ENCODE measurements at places on chromosomes 13 and 19.

DNA sequence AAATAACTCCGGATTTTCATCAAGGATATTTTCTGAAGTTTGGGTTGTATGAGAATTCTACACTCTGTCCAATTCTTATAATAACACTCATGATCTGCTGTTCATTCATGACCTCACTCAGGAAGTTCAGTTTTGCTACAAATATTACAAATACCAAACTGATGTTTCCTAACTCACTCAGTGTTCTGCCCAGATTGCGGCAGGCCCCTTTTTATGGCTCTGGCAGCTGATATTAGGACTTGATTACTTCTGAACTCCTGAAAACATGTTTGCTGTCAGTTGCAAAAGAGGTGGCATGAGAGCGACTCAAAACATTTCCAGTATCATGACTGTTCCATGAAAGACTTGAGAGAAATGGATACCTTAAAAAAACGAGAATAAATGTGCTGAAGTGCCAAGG lies 188.0 kb downstream of the RGCC start:
- DNase-seq: no peak

DNA sequence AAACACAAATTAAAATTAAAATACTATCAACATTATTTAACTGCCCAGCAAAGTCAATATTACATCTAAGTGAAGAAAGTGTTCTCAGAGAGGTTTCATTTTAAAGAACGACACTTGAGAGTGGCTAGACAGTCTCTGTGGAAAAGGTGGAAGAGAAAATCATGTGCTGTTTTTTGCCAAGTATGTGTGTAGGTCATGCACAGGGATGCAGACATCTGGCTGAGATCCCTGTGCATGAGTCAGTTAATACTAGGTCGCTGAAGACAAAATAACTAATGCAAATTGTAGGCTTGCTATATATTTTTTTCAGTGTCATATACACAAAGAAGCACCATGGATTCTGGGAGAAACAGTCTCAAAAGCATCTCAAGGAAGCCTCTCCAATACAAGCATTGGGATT lies 44.3 kb upstream of the ENOX1 start:
- DNase-seq: no peak

GRCh38 chr13:49635599-49636433 lies 7.5 kb downstream of the ARL11 start:
- peak; percentile 24 for DNase-seq

GRCh38 chr19:33622505-33622808 lies 704 bp downstream of the CHST8 start:
- DNase-seq: peak; percentile 2

GRCh38 chr13:20001366-20002190 lies 43.1 kb downstream of the ZMYM2 start:
- no peak for DNase-seq

DNA sequence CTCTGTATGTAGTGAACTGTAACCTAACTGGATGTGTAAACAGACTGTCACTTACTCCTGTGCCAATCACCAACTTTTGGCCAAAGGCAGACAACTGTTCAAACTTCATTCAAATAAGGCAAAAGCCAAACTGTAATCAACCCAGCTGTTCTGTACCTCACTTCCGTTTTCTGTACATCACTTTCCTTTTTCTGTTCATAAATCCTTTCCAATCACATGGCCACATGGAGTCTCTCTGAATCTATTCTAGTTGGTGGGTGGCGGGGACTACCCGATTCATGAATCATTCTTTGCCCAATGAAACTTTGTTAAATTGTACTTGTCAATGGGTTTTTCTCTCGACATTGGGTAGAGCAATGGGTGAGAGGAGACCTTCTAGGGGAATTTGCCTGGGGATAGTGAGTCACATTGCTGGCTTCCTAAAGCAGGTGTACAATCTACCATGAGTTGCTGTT lies 178.3 kb upstream of the RFC3 start:
- DNase-seq: no peak

DNA sequence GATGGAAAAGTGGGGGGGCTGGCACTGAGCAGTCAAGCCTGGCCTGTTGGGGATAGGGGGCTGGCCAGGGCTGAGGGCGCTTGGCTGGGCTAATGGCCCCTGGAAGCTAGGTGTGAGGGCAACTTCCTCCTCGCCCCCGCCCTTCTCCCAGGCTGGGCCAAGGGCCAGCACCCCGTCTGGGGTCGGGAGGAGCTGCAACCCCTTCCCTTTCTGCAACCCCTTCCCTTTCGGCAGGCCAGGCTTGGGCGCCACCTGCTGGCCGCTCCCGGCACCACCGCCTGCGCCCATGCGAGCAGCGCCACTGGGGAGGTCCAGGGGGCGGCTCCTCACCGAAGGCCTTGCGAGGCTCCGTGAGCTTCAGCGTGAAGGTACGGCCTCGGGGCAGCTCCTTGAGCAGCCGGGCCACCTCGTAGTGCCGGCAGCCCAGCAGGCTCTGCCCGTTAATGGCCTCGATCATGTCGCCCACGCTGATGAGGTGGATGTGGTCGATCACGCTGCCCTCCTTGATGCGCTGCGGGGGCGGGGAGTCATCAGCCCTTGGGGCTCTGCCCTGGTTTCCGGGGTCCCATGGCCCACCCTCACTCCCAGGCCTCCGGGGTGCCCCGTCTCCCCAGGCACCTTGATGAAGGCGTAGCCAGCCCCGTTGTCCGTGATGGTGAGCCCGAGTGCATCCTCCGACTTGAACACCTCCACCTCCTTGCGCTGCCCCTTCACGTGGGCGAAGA lies 5.0 kb upstream of the PTGER1 start:
- DNase-seq: peak; percentile 52

- DNase-seq: no peak
These were observed 23.1 kb upstream of the COG3 start for GRCh38 chr13:45441633-45442032.

- DNase-seq: no peak
These were observed 17.0 kb upstream of the PIK3R2 start for GRCh38 chr19:18135712-18136584.

GRCh38 chr13:96779691-96780090 lies 214.6 kb downstream of the OXGR1 start:
- DNase-seq: no peak

DNA sequence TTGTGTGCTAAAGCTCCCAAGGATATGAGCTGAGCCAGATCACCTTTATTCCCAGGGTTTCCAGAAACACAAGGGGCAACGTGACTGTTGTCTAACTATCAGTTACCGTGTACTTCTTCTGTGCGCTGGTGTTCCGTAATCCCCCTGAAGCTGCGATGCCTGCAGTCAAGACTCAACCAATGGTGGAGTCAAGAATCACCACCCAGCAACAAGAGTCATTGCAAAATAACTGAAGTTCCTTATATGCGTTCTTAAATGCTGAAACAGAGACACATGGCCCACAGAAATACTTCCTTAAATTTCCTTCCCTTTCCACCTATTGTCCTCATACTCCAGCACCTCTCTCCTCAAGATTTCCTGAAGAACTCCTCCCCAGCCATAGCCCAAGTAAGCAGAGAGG lies 200.2 kb downstream of the KATNAL1 start:
- DNase-seq: no peak

- DNase-seq: no peak
These were observed 310.0 kb downstream of the RBM26 start for GRCh38 chr13:79096099-79096498.

- DNase-seq: peak; percentile 9
These were observed 718.6 kb downstream of the DACH1 start for GRCh38 chr13:71148396-71148795.

DNA sequence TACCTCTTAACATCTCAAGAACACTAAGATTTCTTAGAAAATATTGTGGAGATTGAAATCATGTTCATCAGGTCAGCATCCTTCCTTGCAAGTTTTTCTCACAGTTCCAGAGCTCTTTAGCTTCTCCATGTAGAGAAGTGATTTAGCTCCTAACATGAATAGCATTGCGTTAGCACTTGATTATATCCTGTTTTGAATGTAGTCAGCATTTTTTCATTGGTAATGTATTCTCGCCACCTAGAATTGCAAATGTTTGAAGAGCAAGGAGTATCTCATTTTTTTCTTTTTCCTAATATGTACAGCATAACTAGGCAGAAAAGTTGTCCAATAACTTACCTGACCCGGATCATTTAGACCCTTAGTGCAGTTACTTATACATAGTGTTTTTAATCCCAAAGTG lies 6.6 kb downstream of the ZNF470 start:
- DNase-seq: no peak

- DNase-seq: no peak
These were observed 4.8 kb upstream of the DAPK3 start for GRCh38 chr19:3975637-3976087.

DNA sequence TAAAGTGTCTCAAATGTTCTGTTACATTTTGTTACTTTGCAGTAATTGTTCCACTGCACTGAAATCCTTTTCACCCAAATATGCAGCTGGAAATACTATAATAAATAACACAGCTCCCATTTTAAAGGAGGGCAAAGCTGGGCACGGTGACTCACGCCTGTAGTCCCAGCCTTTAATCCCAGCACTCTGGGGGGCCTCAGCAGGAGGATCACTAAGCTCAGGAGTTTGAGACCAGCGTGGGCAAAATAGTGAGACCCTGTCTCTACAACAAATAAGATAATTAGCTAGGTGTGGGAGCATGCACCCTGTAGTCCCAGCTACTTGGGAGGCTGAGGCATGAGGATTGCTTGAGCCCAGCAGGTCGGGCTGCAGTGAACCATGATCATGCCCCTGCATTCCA lies 7.5 kb upstream of the UBAC2 start:
- DNase-seq: no peak

DNA sequence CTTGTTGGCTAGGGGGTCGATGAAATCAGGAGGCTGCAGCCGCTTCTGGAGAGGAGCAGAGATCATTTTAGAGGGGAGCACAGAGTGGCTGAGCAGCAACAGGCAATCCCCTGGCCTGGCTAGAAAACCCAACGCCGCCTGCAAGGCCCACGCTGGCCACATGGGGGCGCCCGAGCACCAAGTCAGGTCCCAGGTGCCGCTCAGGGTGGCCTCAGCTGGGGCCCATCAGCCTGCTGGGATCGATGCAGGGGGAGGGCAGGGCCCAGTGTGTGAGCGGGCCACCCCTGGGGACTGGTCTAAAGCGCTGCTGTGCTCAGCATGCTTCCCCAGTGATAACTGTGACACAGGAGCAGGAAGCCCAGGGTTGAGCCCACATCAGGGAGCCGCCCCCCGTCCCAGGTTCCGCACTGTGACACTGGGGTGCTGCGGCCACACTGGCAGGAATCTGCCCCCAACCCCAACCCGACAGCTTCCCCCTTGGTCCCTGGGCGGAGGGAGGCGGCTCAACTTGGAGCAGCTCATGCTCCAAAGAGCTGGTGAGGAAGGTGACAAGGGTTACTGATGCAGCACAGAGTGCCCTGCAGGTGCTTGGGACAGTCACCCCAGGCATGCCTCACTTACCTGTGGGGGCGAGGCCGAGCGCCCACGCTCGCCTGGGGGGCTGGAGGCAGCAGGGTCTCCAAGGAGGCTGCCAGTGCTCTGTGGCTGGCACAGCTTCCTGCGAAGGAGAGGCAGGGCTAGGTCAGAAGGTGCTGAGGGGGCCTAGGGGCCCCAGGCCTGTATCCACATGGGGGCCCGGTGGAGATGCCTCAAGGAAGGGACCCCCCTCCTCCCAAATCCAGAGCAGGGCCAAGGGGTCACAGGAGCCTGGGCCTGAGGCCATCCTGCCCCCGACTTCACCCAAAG lies 13.3 kb upstream of the ISYNA1 start:
- DNase-seq: peak; percentile 93

DNA sequence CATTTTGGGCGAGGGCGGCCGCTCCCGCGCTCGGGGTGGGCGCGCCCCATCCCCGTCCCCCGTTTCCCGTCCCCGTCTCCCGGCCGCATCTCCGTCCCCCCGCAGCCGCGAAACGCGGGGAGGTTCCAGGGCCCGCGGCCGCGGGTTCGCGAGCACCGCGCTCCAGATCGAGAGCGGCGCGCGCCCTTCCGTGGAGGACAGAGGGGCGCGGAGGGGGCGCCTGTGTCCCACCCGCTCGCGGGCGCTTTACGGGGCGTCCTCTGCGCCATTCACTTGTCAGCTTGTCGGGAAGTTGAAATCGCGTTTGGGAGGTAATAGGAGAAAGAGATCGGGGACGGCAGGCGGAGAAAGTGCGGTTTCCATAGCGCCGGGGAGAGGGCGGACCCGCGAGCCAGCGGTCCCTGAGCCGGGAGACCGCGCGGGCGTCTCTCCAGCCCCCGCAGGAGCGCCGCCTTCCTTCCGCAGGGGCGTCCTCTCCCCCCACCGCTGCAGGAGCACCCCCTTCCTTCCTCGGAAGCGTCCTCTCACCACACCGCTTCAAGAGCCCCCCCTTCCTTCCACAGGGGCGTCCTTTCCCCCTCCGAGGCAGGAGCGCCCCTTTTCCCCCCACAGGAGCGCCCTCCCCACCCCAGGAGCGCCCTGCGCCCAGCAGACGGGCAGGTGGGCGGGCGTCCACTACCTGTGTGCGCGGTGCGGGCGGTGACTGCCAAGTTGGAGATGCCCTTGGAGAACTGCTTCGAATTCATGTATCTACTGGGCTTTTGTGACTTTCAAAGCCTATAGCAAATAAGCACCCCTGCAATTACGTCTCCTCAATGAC lies 962 bp upstream of the IRS2 start:
- DNase-seq: peak; percentile 61

GRCh38 chr13:84933797-84934196 lies 865.4 kb downstream of the SLITRK6 start:
- no peak for DNase-seq

DNA sequence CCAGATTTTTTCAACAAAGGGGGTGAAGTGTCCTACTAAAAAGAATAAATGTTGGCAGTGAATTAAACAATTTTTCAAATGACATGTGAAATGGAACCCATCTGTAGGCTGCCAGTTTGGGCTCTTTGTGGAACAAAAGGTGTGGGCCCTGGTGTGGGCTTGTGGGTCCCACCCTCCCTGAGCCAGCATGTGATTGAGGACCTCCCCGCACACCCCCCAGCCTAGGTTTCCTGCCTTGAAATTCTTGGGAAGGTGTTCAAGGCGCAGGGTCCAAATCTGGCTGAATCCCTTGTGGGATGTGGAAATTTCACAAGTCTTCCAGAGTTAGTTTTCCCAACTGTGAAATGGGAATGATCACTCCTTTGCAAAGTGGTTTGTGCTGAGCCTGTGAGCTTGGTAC lies 4.1 kb downstream of the GGN start:
- DNase-seq: no peak

DNA sequence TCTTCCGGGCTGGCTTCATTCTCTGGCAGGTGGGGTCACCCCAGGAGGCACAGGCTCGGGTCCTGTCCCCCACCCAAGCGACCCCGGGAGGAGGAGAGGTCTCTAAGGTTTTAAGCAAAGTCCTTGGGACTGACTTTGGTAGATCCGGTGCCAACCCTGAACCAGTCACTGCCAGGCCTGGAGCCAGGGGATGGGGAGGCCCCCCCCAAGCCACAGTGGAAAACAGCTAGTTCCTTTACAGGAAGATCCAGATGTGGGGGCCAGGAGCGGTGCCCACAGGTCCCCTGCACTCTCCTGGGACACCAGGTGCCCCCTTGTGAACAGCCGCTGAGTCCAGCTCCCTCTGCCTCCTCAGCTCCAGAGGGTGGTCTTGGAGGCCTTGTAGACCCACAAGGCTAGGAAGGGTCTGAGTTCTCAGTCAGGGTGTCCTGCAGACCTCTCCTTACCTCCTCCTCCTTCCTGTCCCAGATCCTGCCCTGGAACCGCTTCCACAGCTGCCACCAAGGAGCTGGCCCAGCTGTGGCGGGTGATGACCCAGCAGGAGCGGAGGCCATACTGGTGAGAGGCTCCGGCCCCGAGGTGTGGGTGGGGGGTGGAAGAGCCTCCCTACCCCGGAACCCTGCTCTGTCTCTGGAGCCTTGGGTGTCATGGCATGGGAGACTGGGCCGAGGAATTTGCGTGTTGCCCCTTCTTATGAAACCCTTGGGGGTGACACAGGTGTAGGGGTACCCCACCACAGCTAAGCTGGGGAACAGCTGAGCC lies 6.0 kb downstream of the SIX5 start:
- no peak for DNase-seq

Measured in HAP-1 (cell line).